ENCODE measurements at places on chromosomes 6 and 20. TPM values are rescaled to one million over a fixed set of nuclear protein-coding genes. Genes with fewer than 3 reads are reported as not detected.

Gene PIGT
- total RNA-seq = 96.5 TPM

Gene TREML4
- not detected for total RNA-seq

Gene SNAI1
- 12.6 TPM for total RNA-seq

Gene PCNA
- total RNA-seq = 389 TPM

Gene BPIFA2
- total RNA-seq = not detected

Gene CAGE1
- not detected for total RNA-seq

Gene DUSP15
- 0.87 TPM for total RNA-seq

Gene HLA-G
- total RNA-seq = not detected

Gene BMP6
- 14.2 TPM for total RNA-seq

Gene FOXS1
- 0.53 TPM for total RNA-seq

Gene MATN4
- 0.12 TPM for total RNA-seq
